Activated CD4-positive, alpha-beta T cell treated with anti-CD3 and anti-CD28 coated beads, Interleukin-2, amount 10 ng/mL, durations not matched to agents 7 days and 5 days (primary cell): ENCODE measurements at places on chromosomes 2 and 18. TPM values are rescaled to one million over a fixed set of nuclear protein-coding genes. Genes with fewer than 3 reads are reported as not detected.

IL1RN gene
- total RNA-seq: 0.48 TPM

PTRHD1 gene
- 31.8 TPM for total RNA-seq

PCARE gene
- total RNA-seq: not detected

KRTCAP3 gene
- 8.3 TPM for total RNA-seq

ASXL3 gene
- total RNA-seq: not detected

IL36A gene
- not detected for total RNA-seq

PKDCC gene
- not detected for total RNA-seq

ASIC4 gene
- not detected for total RNA-seq

HAAO gene
- not detected for total RNA-seq

AQP12B gene
- total RNA-seq: not detected

SLC30A3 gene
- total RNA-seq: 0.45 TPM

LRP1B gene
- total RNA-seq: not detected

GRCh38 chr2:65443509-65444186 is 11.2 kb upstream of the SPRED2 start:
- no peaks in the 10 kb centered on the region for H3K4me1 ChIP-seq
- no peaks in the 10 kb centered on the region for H3K36me3 ChIP-seq
- no peak overlapping the region for H3K27ac ChIP-seq
- no peak overlapping the region for H3K4me3 ChIP-seq

DNA sequence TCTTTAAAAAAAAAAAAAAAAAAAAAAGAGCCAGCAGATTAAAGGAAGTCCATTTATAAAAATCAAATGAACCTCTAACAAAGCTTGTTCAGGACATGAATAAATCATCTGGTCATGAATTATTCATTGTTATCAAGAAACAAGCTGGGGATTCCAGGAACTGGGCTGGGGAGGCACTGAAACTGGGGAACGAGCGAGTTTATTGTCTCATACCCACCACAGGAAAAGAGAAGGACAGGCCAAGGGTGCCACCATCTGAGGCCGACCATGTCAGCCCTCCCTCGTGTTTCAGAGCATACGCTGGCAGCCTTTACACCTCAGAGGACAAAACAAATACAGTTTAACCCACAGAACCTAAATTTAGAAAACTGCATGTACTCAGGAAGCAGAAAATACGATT is 164.2 kb downstream of the VWC2L start:
- no peak for DNase-seq
- no peaks in the 10 kb centered on the region for H3K4me1 ChIP-seq
- H3K27me3 ChIP-seq: no peaks in the 10 kb centered on the region
- no peak overlapping the region for H3K27ac ChIP-seq

DNA sequence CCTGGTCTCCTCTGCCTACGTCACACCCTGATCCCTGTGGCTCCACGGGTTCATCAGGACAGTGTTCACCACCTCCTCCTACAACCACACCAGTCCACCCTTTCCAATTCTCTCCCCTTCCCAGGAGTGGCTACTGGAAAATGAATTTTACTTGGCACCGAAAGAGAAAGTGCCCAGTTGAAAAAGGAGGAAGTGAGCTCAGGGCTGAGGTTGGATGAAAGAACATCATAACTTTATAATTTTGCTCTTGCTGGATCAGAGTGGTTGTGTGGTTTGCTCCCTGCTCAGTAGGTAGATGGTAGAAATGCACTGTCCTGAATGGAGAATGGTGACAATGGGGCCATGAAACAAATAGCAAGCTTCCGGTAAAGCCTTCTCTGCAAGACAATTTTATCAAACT is 140.3 kb upstream of the DDX18 start:
- no peaks in the 10 kb centered on the region for H3K27me3 ChIP-seq
- H3K4me1 ChIP-seq: no peaks in the 10 kb centered on the region
- no peak overlapping the region for H3K4me3 ChIP-seq
- no peaks in the 10 kb centered on the region for H3K36me3 ChIP-seq

GRCh38 chr2:126038861-126039260 is 617.1 kb upstream of the GYPC start:
- H3K27me3 ChIP-seq: no peaks in the 10 kb centered on the region
- H3K4me1 ChIP-seq: no peaks in the 10 kb centered on the region
- no peak overlapping the region for H3K4me3 ChIP-seq
- no peak overlapping the region for H3K27ac ChIP-seq
- no peak for DNase-seq

- no peaks in the 10 kb centered on the region for H3K36me3 ChIP-seq
- no peak overlapping the region for H3K27ac ChIP-seq
- H3K27me3 ChIP-seq: peaks cover 10% of the 10 kb centered on the region
- DNase-seq: no peak
- no peak overlapping the region for H3K4me3 ChIP-seq
These were observed 57.7 kb downstream of the SH3RF3 start for GRCh38 chr2:109186656-109187250.

- no peak overlapping the region for H3K4me3 ChIP-seq
- H3K27ac ChIP-seq: no peak overlapping the region
- no peaks in the 10 kb centered on the region for H3K36me3 ChIP-seq
These were observed 131.8 kb downstream of the MREG start for GRCh38 chr2:215881582-215881981.

DNA sequence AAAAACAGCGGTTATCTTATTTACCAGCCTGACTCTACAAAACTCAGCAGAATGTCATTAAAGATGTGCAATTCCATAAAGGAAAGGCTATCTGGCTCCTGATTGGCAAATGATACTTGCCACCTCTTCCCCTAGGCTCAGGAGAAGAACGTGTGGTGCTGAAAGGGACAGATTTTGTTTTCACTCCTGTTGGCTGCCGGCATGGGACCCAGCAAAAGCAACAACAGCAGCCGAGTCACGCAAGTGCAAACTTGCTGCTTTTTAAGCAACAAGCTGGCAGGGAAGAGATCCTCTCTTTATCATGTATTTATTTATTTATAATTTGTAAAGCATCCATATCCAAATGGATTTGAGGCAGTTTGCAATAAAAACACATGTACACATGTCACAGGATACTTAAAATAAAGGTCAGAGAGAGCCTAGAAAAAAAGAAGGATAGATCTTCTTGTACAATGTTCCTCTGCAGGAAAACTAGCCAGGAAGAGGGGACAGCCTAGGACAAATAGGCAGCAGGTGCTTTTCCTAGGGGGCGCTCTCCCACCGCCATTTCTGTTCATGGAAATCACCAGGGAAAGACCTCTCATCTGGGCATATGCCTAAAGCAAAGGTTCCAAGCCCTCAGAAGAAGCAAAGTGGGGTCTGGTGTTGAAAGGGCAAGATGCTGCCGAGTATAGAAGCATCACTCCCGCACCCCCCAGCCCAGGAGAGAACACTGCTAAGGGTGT is 799.3 kb downstream of the BCL11A start:
- H3K27me3 ChIP-seq: no peaks in the 10 kb centered on the region
- H3K36me3 ChIP-seq: no peaks in the 10 kb centered on the region
- H3K4me1 ChIP-seq: no peaks in the 10 kb centered on the region
- no peak for DNase-seq

DNA sequence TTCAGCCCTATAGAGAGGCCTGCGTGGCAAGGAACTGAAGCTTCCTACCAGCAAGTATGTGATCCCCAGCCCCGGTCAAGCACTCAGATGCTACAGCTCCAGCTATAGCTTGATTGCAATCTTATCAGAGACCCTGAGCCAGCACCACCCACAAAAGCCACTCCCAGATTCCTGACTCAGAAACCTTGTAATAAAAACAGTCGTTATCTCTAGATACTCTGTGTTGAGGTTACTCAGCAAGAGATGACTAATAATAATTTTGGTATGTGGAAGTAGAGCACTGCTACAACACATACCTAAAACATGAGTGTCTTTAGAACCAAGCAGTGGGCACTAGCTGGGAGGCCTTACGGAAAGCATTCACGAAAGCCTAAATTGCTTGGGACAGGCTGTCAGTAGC is 216.9 kb downstream of the UXS1 start:
- H3K4me3 ChIP-seq: no peak overlapping the region
- H3K27me3 ChIP-seq: no peaks in the 10 kb centered on the region
- peaks cover 12% of the 10 kb centered on the region for H3K4me1 ChIP-seq
- no peak overlapping the region for H3K27ac ChIP-seq

DNA sequence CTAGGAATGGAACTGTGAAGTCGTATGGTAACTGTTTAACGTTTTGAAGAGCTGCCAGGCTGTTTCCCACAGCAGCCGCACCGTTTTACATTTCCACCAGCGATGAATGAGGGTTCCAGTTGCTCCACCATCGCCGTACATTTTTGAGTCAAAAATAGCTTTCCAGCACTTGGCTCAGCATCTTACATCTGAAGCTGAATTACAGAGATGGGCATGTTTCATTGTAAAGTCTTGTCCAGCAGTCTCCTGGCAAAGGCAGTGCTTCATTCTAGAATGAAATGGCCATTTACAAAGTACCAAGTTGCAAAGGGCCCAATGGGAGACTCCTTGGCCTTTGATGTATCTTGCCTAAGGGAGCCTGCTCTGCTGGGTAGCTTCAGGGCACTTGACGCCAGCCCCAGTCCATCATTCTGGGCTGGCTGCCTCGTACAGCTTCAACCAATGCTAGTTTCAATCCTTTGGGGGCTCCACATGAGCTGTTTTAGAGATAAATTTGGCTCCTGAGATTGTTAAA is 45.1 kb downstream of the ATIC start:
- H3K4me3 ChIP-seq: no peak overlapping the region
- DNase-seq: no peak
- H3K4me1 ChIP-seq: no peaks in the 10 kb centered on the region
- no peaks in the 10 kb centered on the region for H3K27me3 ChIP-seq
